ENCODE measurements at places on chromosomes 2 and 18.

DNA sequence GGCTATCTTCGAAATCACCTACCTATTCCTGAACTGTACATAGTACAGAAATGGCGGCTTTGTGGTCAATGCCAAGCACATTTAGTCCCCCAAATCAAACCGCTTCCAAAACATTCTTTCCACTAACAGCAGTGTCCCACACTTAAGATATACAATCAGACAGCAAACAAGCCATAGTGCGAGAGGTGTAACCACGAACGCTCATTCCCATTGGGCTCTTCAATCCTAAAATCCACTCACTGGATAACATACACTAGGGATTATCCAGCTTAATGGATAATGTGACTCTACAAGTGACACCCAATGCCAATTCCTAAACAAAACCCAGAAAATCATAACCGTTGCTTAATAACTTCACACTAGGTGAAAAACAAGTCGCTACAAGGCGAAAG, 2.0 kb downstream of the XPO1 start:
- no peak for DNase-seq

GRCh38 chr2:224433442-224433841, 31.5 kb upstream of the FAM124B start:
- no peak for DNase-seq

- peak; percentile 6 for DNase-seq
Measured at GRCh38 chr2:21643180-21643579, 519.4 kb downstream of the TDRD15 start.

DNA sequence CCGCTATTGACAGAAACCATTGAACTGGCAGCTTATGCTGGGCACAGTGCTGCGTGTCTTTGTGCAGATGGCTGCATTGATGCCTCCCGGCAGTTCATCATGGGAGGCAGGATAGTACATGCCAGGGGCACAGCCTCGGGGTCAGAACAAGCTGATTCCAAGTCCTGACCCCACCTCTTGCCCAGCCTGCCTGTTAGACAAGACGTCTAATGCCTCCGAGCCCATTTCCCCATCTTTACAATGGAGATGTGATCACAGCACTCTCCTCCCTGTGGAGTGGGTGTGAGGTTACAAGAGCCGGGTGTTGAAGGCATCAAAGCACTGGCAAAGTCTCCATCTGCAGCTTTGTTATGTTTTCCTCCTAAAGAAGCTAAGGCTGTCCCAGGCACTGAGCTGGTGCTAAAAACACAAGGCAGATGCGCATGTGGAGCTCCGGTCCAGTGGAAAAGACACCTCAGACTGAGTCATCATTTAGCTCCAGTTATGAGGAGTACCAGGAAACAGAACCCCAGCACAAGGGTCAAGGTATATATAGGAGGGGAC, 125.7 kb upstream of the EPAS1 start:
- DNase-seq = peak; percentile 85

- no peak for DNase-seq
Measured at GRCh38 chr18:76544511-76545345, 49.7 kb upstream of the ZNF516 start.

DNA sequence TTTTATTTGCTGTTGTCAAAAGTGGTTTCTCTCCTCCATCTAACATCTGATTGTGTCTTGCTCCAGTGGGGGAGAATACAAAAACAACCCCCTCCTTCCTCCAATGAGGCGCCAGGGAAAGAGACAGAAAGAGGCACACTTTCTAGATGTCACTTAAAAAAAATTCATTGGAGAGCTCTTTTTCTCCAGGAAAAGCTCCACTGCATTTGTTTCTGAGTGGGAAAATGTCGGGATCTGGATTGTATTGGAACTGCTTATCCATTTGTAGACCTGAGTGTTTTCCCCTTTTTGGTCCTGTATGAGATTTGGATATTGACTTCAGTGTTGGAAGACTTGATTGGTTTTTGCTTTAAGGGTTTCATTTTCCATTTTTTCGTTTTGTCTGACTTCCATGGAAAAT, 995 bp downstream of the MBD5 start:
- DNase-seq = no peak

GRCh38 chr2:23621616-23622015, 236.6 kb downstream of the KLHL29 start:
- DNase-seq = no peak

- DNase-seq = no peak
Measured at GRCh38 chr2:157789933-157790511, 86.1 kb downstream of the ACVR1 start.

- DNase-seq = no peak
Measured at GRCh38 chr2:210007895-210008294, 5.5 kb downstream of the RPE start.

DNA sequence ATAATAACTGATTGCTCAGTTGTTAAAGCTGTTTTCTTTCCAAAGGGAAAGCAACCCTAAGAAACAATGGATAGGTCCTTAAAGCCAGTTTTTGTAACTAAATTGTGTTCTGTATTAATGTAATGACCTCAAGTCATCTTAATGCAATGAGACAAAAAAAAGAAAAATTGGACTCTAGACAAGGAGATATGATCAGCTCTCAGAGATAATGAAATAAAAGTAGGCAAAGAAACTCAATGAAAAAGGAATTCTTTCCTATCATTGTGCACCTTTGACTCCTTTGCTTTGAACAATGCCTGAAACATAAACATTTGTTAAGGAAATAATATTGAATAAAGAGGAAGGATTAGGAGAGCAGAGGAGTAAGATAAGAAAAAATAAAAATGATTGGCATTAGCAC, 86.1 kb downstream of the RIT2 start:
- DNase-seq = no peak

GRCh38 chr2:108611021-108611420, 76.8 kb downstream of the LIMS1 start:
- no peak for DNase-seq
